ENCODE measurements at places on chromosomes 1 and 21. TPM values are rescaled to one million over a fixed set of nuclear protein-coding genes. Genes with fewer than 3 reads are reported as not detected.

Gene RPS6KC1
- total RNA-seq: 15.8 TPM

Gene SLC16A4
- 0.30 TPM for total RNA-seq

DNA sequence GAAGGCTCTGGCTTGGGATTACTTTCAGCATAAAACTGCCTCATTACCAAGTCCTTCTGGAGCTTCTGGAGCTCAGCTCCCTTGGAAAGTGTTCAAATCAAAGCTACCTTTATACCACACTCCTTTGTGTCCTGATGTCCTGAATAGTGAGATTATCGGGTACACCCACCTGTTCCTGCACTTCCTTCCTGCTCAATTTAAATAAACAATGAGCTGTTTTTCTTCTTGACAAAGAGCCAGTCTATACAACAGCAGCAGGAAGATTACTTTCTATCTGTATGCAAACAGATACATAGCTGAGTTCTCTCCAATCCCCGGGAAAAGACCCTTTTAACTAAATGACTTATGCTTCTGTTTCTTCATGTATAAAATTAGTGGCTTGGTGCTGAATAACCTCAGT lies 258.0 kb upstream of the FMN2 start:
- H3K27me3 ChIP-seq: no peaks in the 10 kb centered on the region
- DNase-seq: no peak
- H3K36me3 ChIP-seq: no peaks in the 10 kb centered on the region
- H3K4me3 ChIP-seq: no peak overlapping the region

DNA sequence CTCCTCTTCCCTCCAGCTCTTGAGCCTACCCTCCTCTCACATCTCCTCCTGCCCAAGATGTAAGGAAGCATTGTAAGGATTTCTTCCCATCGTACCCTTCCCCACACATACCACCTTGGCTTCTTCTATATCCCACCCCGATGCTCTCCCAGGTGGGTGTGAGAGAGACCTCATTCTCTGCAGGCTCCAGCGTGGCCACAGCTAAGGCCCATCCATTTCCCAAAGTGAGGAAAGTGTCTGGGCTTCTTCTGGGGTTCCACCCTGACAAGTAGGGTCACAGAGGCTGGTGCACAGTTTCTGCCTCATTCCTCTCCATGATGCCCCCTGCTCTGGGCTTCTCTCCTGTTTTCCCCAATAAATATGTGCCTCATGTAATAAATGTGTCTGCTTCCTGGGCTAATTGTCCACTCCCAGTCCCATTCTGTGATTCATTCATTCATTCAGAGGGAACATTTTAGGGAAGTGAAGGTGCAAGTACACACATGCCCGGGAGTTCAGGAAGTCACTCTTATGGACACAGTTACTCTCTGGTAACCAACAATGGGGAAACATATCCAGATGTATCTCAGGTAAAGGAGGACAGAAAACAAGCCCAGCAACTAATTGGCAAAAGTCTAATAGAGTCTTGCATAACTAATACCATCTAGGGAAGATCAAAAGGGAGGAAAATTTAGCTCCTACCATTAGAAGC lies 1.9 kb downstream of the SPRR4 start:
- no peaks in the 10 kb centered on the region for H3K36me3 ChIP-seq
- H3K27me3 ChIP-seq: 0 out of 2 replicates have a peak, but pooled peaks cover 5% of the 10 kb centered on the region
- H3K27ac ChIP-seq: no peak overlapping the region

DNA sequence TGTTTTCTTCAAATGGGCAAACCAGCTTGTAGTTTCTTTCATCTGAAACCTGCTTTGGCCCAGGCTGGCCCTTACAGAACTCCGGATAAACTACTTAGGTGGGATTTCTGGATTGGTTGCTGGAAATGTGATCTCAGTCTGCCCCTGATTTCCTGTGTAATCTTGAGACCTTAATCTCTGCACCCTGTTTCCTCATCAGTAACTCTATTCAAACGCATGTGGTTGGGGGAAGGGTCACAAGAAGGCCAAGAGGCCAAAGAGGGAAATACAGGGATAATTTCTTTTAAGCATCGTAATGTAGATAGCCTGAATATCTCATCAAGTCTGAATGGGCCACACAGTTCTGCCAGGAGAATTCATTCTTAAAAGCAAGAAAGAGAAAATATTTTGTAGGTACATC lies 483.6 kb downstream of the LTN1 start:
- DNase-seq: no peak
- H3K27ac ChIP-seq: no peak overlapping the region
- peaks cover 9% of the 10 kb centered on the region for H3K4me1 ChIP-seq
- H3K4me3 ChIP-seq: no peak overlapping the region
- peaks cover 3% of the 10 kb centered on the region for H3K27me3 ChIP-seq
- H3K36me3 ChIP-seq: peaks cover 24% of the 10 kb centered on the region

- H3K4me1 ChIP-seq: no peaks in the 10 kb centered on the region
- no peak overlapping the region for H3K27ac ChIP-seq
- H3K27me3 ChIP-seq: no peaks in the 10 kb centered on the region
- no peak overlapping the region for H3K4me3 ChIP-seq
These were observed 19.3 kb upstream of the ACTA1 start for GRCh38 chr1:229452956-229453801.

Data from WTC11 (cell line).